ENCODE measurements at places on chromosomes 11 and 22.
A peak's percentile ranks its signal among the peaks of the same experiment; 100 is the strongest.

GRCh38 chr11:15819679-15820286, 536.6 kb downstream of the SOX6 start:
- peak; percentile 46 for DNase-seq

GRCh38 chr11:72111300-72112142, 974 bp downstream of the ANAPC15 start:
- DNase-seq: no peak

DNA sequence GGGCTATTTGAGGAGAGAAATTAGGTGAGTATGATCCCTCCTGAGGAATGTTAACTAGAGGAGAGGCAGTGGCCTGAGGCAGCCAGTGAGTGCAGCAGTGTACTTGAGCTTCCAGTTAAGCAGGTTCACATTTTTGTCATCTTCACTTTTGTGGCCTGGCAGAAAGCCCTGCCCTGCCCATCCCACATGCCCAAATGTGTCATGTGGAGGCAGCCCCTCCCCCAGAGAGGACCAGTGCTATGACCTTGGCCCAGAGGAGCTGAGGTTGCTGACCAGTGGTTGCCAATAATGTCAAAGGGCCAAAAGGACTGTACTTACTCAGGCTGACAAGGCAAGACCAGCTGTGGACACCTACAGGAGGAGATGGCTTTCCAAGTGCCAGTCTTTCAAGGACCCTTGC, 17.6 kb upstream of the GRK2 start:
- DNase-seq: peak; percentile 21

DNA sequence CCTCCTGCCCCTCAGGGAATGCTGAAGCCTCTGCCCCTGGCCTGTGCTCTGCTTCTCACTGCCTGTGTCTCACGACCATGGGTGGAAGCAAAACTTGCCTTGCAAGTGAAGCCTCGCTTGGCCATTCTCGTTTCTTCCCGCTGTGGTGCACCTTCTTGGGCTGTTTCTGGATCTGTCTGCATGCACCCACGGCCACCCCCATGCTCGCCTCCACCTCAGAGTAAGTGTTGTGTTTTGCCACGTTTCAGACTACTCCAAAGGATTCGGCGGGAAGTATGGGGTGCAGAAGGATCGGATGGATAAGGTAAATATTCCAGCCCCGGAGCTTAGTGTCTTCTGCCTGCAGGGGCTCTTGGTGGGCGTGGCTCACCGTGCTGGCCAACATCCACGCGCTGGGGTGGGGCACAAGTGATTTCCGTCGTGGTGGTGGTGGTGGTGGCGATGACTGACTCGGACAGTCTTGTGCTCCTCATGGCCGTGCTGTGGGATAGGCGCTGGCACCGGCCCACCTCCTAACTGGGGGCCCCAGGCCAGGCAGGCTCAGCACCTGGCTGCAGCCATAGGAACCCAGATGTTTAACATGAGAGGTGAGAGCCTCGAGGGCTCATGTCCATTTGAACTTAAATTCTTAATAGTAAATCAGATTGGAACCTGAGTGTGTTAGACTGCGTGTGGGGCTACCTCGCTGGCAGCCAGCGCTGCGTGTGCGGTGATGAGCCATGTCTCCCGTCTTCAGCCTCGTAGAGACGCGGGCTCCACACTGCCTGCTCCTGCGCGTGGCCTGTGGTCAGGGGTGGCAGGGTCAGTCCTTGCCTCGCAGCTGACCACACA, 24.6 kb downstream of the CTTN start:
- no peak for DNase-seq

DNA sequence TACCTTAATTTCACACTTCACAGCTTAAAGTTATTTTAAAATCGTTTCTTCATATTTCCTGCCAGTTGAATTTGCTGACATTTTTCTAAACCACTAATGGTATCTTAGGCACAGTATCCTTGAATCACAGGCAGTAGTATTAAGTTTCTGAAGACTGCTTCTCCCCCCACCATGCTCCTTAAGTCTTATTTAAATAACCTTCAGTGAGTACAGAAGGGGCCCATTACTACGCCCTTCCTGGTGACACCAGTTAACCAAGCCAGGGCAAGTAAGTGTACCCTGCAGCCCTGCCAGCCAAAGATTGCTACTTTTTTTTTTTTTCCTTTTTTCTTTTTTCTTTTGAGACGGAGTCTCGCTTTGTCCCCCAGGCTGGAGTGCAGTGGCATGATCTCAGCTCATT, 19.9 kb downstream of the KDM2A start:
- no peak for DNase-seq

Measured in activated T-cell treated with anti-CD3 and anti-CD28 coated beads, Interleukin-2, amount 50 U/mL, for 48 hours (primary cell).